ENCODE measurements at places on chromosomes 7 and 10.
A peak's percentile ranks its signal among the peaks of the same experiment; 100 is the strongest.

GRCh38 chr7:128270826-128271272 lies 29.8 kb downstream of the LEP start:
- DNase-seq: no peak

GRCh38 chr10:80464557-80465450 lies 10.7 kb downstream of the TSPAN14 start:
- DNase-seq: no peak

- no peak for DNase-seq
Measured at GRCh38 chr7:674454-675410, 51.8 kb upstream of the DNAAF5 start.

GRCh38 chr7:155234950-155235789 lies 62.5 kb upstream of the INSIG1 start:
- no peak for DNase-seq

- DNase-seq: peak; percentile 10
Measured at GRCh38 chr7:31373337-31374289, 33.1 kb upstream of the NEUROD6 start.

DNA sequence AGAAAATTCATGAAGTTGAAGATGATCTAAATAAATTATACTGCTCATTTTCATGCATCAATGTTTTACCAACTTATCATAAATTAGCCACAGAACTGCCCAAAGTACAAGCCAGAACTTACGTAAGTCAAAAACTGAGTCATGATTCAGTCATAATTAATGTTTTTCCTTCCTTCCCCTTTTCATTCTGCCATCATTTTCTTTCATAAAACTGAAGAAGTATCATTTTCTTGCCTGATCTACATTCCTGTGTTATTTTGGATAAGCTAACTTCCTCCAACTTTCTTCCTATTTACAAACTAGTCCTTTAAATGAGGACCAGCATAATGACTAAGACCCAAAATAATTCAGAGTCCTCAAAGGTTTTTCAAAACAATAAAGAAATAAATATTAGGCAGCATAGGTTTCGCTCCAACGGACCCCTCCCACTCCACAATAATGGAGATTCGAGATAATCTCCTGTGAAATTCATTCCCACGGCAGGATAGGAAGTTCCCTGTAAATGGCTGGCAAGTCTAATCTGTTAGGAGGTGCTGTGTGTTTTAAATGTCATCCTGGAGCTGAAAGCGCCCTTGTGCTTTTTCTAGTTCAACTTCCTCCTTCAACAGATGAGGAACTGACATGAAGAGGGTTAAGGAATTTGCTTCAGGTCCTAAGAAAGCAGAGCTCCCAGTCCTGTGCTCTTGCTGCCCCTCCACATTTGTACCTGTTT lies 218.9 kb downstream of the DOCK4 start:
- no peak for DNase-seq

- no peak for DNase-seq
Measured at GRCh38 chr10:17847585-17848296, 38.6 kb downstream of the MRC1 start.

GRCh38 chr7:26409661-26410547 lies 118.2 kb downstream of the SNX10 start:
- no peak for DNase-seq

DNA sequence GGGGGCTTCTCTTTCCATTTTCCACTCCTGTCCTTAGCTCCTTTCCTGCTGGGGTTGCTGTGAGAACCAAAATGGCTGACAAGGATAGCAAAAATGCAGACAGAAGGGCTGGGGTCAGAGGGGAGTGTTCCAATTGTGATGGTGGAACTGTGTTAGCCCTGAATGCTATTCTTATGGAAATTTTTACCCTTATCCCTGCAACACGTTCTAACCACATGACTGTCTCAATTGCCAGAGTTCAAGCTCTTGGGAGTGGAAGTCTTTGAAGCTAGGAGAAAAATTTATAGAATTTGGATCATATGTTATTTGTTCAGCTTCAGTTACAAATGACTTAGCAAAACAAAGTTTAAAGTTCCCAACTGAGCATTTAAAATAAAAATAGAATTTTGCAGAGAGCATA lies 134.1 kb downstream of the ADCYAP1R1 start:
- no peak for DNase-seq

- no peak for DNase-seq
Measured at GRCh38 chr10:128465697-128466096, 339.5 kb upstream of the MKI67 start.

DNA sequence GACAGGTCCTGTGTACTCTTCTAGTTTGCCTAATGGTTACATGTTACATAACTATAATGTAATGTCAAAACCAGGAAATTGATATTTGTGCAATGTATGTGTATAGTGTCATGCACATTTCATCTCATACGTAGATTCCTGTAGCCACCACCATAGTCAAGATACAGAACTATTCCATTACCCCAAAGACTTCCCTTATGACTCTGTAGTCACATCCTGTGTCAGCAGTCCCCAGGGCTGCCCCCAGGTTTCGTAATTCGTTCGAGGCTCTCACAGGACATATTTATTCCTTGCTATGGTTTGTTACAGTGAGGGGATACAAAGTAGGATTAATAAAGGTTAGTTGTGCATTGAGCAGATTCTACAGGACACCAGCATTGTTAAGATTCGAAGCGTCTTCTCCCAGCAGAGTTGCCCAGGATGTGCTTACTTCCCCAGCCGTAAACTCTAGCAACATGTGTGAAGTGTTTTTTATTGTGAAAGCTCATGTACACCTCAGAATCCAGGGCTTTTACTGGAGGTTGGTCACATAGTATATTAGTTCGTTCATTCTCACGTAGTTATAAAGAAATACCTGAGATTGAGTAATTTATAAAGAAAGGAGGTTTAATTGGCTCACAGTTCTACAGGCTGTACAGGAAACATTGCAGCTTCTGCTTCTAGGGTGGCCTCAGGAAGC lies 18.6 kb downstream of the RABGEF1 start:
- DNase-seq: peak; percentile 49

DNA sequence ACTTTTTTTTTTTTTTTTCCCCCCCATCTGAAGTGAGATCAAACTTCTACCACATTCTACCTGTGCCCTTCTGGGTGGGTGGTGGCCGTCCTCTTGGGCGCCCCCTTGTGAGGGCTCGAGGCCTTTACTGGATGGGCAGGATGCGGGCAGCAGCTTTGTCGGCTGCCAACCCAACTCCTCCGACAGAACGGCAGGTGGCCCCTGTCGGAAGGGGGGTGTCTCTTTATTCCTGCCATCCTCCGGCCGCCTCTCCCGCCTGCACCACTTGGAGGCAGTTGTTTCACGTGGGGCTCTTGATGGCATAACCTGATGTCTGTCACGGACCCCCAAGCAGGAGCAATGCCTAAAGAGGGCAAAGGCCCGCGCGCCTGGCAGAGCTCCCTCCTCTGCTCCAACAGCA lies 31.0 kb downstream of the AMZ1 start:
- peak; percentile 77 for DNase-seq

GRCh38 chr10:125343118-125343925 lies 183.0 kb upstream of the CTBP2 start:
- no peak for DNase-seq

GRCh38 chr7:80154656-80155333 lies 20.2 kb downstream of the GNAI1 start:
- DNase-seq: no peak

GRCh38 chr7:7183838-7184463 lies 1.6 kb downstream of the C1GALT1 start:
- no peak for DNase-seq

- no peak for DNase-seq
Measured at GRCh38 chr10:116159197-116159596, 113.8 kb downstream of the GFRA1 start.

DNA sequence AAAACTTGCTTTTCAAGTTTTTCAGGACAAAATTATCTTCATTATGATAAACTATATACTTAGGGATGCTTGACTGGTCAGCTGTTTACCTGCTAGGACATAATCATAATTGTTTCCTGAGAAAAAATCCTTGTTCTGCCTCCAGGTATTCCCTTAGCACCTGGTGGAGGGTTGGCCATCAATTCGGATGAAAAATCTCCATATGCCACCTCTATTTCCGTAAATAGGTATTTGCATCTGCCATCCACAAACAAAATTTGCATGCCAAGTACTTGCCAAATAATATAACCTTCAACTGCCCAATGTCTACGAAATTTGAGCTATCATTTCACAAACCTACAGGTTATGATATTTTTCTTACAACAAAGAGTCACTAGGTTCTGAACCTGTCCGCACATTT lies 126.2 kb downstream of the RNF133 start:
- DNase-seq: no peak

- DNase-seq: peak; percentile 39
Measured at GRCh38 chr10:70903262-70903921, 15.0 kb upstream of the PCBD1 start.

- DNase-seq: no peak
Measured at GRCh38 chr7:42082144-42082543, 154.9 kb downstream of the GLI3 start.

- no peak for DNase-seq
Measured at GRCh38 chr7:129489491-129489890, 12.8 kb upstream of the SMKR1 start.

GRCh38 chr7:4265676-4266075 lies 416.4 kb upstream of the FOXK1 start:
- no peak for DNase-seq

GRCh38 chr7:87155788-87156187 lies 3.5 kb downstream of the DMTF1 start:
- DNase-seq: no peak

GRCh38 chr10:25912866-25913265 lies 21.2 kb upstream of the MYO3A start:
- DNase-seq: no peak

GRCh38 chr7:35334506-35334905 lies 80.6 kb upstream of the TBX20 start:
- DNase-seq: no peak

GRCh38 chr10:101691081-101691480 lies 3.9 kb downstream of the FBXW4 start:
- DNase-seq: no peak

GRCh38 chr7:98995111-98995510 lies 116.8 kb downstream of the TRRAP start:
- DNase-seq: no peak

- DNase-seq: no peak
Measured at GRCh38 chr7:12436126-12436525, 32.5 kb upstream of the VWDE start.

- DNase-seq: no peak
Measured at GRCh38 chr7:39428221-39428620, 138.0 kb upstream of the YAE1 start.

DNA sequence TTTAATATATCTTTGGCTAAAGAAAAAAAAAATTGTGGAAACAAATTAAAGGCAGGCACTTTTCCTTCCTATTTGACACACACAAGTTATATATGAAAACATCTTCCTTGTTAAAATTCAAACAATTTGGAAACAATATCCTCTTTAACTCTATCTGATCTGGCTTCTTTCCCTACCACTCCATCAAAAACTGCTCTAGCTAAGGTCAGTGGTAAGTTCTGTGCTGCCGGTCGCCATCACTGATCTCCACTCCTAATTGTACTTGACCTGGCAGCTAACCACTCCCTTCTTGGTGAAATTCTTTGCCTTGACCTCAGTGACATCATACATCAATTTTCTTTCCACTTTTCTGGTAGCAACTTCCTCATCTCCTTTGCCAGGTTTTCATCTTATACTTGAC lies 47.9 kb upstream of the MRLN start:
- no peak for DNase-seq

DNA sequence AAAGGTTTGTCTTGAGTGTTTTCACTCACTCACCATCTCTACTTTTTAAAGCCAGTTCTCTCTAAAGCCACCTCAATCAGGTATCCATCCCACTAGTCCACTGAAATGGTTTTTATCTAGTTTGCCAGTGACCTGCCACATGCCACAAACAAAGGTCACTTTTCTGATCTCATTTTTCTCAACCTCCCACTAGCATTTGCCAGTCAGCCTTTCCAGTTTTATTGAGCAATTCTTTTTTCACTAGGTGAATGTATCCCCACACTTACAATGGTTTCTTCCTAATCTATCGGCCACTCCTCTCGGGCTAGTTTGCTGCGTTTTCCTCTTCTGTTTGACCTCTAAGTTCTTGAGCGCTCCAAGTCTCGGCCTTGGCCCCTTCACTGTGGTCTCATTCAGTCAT lies 44.9 kb upstream of the ARL4A start:
- DNase-seq: no peak

DNA sequence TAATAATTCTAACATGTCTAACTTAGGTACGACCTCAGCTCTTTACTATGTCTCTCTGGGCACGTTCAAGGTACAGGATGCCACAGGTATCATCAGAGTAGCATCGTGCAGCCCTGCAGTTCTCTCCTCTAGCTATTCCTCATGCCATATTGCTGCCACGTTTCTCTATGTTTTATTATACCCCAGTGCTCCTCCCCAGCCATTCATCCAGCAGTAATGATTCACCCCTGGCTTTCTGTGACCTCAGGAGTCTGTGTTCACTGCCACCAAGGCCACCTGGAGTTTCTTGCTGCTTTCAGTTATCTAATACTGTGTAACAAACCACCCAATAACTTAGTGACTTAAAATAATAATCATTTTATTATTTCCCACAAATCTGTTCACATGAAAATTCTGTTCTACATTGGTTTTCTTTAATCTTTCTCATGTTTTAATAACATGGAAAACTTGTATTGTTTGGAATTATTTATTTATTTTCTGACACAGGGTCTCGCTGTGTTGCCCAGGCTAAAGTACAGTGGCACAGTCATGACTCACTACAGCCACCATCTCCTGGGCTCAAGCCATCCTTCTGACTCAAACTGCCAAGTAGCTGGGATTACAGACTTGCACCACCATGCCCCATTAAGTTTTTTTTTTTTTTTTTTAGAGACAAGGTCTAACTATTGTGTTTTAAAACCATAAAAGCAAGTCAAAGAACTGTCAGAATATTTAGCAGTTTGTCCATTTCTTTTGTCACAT lies 21.8 kb downstream of the REEP3 start:
- no peak for DNase-seq

- no peak for DNase-seq
Measured at GRCh38 chr7:90850471-90850870, 254.3 kb downstream of the CDK14 start.

- DNase-seq: no peak
Measured at GRCh38 chr7:35553519-35553918, 141.4 kb downstream of the HERPUD2 start.

GRCh38 chr10:50384898-50385297 lies 133.6 kb upstream of the ASAH2 start:
- no peak for DNase-seq

DNA sequence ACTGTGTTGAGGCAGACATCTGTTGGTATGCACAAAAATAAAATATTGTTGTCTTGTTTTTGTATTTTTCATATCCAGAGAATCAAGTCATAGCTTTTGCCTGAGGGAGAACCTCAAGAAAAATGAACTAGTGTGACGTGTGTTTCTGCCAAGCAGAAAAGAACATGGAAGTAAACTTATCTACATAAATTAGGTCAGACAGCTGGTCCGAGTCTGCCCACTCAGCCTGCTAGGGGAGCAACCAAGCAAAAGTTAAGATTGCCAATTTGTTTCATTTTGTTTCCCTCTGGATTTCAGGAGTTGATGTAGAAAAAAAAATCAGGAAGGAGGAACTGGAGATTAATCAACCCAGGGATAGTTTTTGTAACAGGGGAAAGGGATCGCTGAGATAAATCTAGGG lies 572.4 kb upstream of the LRRTM3 start:
- no peak for DNase-seq

GRCh38 chr10:88877298-88877697 lies 2.7 kb upstream of the STAMBPL1 start:
- no peak for DNase-seq

Measured in stimulated activated CD4-positive, alpha-beta T cell treated with anti-CD3 and anti-CD28 coated beads, Interleukin-15, amount 100 ng/mL, for 24 hours (primary cell).